ENCODE measurements at places on chromosomes 4 and X. TPM values are rescaled to one million over a fixed set of nuclear protein-coding genes. Genes with fewer than 3 reads are reported as not detected.

The UBA1 gene
- total RNA-seq = 188 TPM

The TRIM75 gene
- total RNA-seq = not detected

The TEX28 gene
- total RNA-seq = not detected

The TBCK gene
- 2.9 TPM for total RNA-seq

The SERTM2 gene
- total RNA-seq = not detected
